Activated T-cell treated with anti-CD3 and anti-CD28 coated beads, Interleukin-2, amount 50 U/mL, for 1 hour (primary cell): ENCODE measurements at places on chromosomes 1 and 21.
A peak's percentile ranks its signal among the peaks of the same experiment; 100 is the strongest.

DNA sequence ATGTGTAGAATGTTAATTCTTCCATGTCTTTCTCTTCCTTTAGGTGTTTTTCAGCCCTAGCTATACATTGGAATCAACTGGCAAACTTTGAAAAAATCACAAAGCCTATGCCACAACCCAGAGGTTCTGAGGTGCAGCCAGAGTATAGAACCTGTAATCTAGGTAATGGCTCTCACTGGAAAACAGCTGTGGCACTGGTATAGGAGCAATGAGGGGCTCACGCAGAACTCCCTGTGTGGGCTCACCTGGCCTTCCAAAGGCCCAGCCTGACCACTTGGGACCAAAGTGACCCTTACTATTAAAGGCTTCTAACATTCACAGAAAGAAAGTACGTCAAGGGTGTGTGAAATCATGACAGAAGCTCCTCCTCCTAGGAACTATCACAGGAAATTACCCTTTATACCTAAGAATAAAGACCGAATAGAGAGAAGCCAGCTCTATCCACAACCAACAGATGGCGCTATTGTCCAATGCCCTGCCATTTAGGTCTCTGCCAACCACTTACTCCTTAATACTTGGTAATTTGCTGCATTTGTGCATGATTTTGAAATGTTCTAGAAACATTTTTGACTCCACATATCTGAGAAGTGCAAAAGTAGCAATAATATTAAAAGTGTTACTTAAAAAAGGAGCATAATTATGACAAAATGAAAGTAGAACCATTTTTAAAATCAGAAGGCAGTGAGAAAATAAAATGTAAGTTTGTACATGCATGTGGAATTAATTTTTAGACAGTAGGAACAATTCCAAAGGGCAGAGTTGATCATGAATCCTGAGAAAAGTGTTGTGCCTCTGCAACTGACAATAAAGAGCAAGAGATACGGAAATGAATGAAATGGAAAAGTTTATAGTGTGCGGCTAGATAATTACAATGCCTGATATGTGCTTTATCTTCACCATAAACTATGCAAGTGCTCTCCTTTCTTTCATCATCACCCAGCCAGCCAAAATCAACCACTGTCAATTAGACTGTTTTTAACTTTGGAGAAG, 93.1 kb upstream of the HAO2 start:
- DNase-seq: no peak

- DNase-seq: no peak
Measured at GRCh38 chr1:79042117-79042516, 35.6 kb upstream of the ADGRL4 start.

DNA sequence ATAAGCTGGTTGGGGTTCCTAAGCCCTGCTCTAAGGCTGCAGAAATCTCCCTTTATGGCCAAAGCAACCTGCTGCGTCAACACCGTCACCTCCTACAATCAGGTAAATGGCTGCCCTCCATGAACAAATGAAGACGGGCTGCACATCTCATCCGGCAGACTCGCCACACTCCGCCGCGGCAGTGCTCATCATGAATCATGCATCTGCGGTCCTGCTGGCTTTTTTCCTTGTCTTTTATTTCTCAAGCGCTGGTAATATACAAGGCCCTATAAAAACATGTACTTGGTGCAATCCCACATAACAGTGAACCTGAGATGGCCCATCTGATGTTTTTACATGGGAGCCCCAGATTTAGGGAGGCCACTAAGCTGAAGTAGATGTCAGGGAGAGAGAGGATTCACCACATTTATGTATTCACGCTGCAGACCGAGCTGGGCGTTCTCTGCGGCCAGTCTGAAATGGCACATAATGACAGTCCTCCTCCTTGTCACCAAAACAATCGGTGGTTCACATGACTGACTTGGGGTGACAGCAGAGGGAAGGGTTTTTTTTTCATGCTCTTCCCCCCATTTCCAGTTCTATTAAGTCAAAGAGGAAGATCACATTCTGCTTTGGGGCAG, 91.6 kb downstream of the KAZN start:
- no peak for DNase-seq

DNA sequence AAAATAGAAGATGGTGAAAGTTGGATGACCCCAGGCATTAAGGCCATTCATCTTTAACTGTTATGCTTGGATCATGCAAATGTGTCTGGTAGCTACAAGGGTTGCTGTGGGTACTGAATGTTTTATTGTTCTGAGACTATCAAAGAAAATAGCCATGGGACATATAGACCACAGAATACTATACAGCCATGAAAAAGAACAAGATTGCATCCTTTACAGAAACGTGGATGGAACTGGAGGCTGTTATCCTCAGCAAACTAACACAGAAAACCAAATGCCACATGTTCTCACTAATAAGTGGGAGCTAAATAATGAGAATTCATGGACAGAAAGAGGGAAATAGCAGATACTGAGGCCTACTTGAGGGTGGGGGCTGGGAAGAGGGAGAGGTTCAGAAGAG, 249.0 kb downstream of the LTN1 start:
- no peak for DNase-seq

- DNase-seq: peak; percentile 90
Measured at GRCh38 chr1:235093696-235094592, 34.7 kb downstream of the TOMM20 start.
